ENCODE measurements at places on chromosomes 6 and 20.

- DNase-seq = no peak
Measured at GRCh38 chr6:150698391-150698790, 98.7 kb downstream of the PLEKHG1 start.

- no peak for DNase-seq
Measured at GRCh38 chr6:45495429-45496084, 117.8 kb upstream of the SUPT3H start.

DNA sequence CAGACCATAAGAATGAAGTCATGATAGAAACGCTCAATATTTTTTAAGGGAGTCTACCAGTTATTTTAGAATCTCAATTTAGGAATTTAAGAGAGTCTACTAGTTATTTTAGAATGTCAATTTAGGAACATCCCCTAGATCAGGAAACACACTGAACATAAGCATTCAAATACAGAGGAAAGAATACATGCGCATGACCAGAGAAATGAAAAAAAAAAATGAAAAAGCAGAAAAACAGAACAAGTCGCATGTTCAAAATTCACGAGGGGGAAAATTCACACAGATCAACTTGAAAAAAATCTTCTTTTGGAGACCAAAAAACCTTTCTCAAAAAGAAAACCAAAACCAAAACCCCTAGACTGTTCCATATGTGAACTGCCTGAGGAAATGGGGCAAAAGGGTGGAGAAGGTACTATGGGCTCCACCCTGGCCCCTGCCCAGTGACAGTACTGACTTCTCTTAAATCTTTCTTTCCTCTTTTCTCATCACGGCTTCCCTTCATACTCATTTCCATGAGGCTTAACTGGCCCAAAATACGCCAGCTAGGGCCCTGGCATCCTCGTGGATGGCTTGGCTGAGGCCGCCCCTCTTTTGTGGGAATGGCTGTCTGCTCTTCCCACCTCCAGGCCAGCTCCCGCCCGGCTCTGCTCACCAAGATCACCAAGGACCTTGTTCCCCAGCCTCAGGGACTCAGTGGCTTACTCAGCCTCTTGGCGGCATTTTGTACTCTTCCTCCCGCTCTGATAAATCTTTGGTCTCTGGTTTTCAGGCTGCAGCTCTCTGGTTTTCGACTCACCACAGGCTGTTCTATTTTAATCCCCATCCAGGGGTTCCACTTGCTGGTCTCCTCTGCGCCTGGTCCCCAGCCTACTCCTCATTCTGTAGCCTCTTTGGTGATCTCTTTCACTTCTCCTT lies 11.2 kb downstream of the ZBTB2 start:
- no peak for DNase-seq

GRCh38 chr6:117990151-117990550 lies 83.1 kb downstream of the SLC35F1 start:
- DNase-seq = no peak

DNA sequence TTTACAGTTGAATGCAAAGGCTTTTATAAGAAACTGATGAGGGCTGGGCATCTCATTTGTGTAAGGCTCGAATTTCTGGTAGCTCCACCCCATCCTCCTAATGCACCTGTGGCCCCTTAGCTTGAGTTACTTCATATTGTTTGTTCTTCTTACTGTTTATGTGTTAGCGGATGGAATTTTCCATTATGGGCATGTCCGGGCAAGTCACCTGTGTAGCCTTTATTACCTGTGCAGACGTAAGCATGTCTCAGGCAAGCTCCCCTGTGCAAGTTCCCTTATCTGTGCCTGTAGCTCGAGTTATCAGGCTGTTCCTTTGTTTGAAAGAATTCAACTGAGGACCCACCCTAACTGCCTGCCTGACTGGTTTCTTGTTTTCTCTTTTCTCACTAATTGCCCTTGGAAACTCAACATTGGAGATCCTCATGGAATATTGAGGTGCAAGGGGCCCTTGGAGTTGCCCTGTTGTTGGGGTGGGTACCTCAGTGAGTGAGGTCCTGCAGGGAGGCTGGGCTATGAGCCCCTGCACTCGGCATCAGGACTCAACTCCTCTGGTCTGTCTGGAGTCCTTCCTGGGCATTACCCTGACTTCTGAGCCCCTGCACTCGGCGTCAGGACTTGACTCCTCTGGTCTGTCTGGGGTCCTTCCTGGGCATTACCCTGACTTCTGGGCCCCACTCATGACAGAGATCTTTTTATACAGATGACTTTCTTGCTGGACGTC lies 207.9 kb upstream of the SULF2 start:
- no peak for DNase-seq

GRCh38 chr6:98932381-98932780 lies 15.4 kb downstream of the FBXL4 start:
- DNase-seq = no peak

GRCh38 chr20:47330933-47331708 lies 25.4 kb downstream of the ZMYND8 start:
- DNase-seq = peak; percentile 83

DNA sequence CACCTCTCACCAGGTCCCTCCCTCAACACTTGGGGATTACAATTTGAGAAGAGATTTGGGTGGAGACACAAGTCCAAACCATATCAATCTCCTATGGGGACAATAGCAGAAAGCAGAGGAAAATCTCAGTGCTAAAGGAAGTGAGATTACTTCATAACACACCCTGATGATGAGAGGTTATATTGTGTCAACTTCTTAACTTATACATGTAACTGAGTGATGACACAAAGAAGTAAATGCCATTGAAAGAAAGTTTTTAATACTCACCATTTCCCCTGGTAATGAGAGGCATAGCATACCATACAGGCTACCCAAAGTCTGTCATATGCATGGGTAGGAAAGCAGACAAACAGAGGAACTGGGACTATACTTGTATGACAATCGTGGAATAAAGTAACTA lies 137.2 kb downstream of the MMUT start:
- no peak for DNase-seq

DNA sequence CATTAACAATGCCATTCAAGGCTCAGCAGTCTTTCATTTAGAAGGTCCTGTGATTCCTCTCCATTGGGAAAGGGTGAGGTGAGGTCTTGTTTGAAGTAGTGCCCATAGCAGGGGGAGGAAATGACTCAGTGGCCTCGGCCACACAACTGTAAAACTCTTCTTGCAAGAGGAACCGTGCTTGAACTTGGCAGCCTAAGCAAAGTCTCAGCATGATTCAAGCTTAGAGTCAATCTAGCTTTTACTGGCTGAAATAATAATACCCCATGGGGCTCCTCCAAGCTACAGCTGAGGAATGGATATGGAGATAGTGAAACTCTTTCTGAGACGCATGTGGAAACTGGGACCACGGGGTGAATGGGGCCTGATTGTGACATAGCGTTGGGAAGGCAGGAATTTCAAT lies 428.2 kb downstream of the BMP2 start:
- DNase-seq = peak; percentile 90

DNA sequence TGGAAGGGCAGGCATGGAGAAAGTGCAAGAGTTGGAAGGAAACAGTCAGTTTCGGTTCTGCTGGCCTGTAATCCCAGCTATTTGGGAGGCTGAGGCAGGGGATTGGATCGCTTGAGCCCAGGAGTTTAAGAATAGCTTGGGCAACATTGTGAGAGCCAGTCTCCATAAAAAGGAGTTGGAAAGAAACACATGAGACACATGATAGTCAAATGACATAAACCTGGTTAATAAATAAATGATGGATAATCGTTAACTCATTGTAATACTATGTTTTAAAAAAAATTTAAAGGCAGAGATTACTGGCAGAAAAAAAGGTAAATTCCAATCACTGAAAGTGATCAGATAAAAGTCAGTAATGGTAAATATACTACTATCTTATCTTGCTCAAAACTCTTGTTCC lies 37.2 kb upstream of the PHACTR1 start:
- peak; percentile 52 for DNase-seq

DNA sequence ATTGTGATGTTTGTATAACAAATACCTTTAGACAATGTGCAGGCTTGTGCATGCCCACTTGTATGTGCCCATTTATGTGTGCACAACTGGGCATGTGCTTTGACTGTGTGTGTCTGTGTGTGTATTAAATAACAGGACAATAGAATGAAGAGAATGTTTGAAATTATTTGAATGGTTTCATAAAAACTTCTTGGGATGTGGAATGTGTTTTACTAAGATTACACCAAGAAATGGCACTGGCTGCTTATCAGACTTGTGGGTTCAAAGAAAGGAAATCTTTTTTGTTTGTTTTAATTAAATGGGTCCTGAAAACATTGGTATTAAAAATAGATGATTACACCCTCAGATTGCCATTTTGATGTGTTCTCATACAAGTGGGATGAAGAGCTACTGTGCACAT lies 191.6 kb upstream of the CCN2 start:
- DNase-seq = no peak

GRCh38 chr6:38713812-38714211 lies 1.3 kb upstream of the DNAH8 start:
- DNase-seq = peak; percentile 18

- no peak for DNase-seq
Measured at GRCh38 chr20:46644733-46645132, 6.5 kb downstream of the SLC13A3 start.

GRCh38 chr20:19710336-19711120 lies 47.5 kb upstream of the RIN2 start:
- DNase-seq = no peak

- no peak for DNase-seq
Measured at GRCh38 chr20:41011551-41012067, 17.0 kb upstream of the TOP1 start.

- peak; percentile 51 for DNase-seq
Measured at GRCh38 chr6:125747589-125748405, 1.6 kb upstream of the HEY2 start.
